ENCODE measurements at places on chromosomes 1 and 21.
A peak's percentile ranks its signal among the peaks of the same experiment; 100 is the strongest.

- DNase-seq: peak; percentile 60
Measured at GRCh38 chr1:54575161-54575560, 27.1 kb downstream of the ACOT11 start.

- DNase-seq: peak; percentile 27
Measured at GRCh38 chr1:176494436-176494835, 31.5 kb downstream of the PAPPA2 start.

- no peak for DNase-seq
Measured at GRCh38 chr1:94807742-94808491, 12.2 kb upstream of the SLC44A3 start.

- no peak for DNase-seq
Measured at GRCh38 chr1:233465745-233466343, 138.3 kb downstream of the MAP3K21 start.

DNA sequence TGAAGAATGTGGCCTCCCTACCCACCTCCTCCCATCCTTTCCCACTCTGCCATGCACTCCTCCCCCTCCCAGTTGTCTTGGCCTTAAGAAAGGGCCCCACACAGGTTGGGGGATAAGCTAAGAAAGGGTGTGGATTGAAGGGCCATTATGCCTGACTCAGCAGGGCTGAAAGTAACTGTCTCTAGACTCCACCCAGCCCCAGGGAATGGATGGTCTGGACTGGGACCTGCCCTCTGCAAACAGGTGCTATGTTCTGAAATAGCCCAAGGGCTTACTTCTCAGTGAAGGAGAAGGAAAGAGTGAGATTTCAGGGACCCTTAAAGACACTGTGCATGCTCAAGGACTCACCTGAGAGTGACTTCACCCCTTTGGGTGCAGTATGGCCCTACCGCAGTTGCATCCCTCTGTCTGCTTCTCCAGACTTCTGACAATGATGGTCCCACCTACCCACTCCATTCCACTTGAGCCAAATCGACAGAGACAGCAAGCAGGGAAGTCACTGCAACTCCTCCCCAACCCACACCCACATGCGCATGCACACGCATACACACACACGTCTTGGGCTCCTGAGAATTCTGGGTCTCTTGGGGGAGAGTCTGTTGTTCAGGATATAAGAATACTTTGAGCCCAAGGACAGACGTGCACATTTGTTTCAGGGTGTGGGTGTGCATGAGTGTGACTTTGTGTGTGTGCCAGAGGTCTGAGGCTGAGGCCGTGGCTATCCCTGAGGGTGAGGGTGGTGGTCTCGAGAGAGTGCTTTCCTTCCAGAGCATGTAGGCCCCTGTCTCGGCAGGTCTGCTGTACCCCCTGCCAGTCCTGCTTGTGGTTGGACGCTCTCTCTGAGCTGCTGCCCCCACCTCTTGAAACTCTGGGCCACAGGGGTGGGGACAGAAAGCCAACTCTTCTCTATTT is 231.9 kb downstream of the PTPRU start:
- DNase-seq: no peak

DNA sequence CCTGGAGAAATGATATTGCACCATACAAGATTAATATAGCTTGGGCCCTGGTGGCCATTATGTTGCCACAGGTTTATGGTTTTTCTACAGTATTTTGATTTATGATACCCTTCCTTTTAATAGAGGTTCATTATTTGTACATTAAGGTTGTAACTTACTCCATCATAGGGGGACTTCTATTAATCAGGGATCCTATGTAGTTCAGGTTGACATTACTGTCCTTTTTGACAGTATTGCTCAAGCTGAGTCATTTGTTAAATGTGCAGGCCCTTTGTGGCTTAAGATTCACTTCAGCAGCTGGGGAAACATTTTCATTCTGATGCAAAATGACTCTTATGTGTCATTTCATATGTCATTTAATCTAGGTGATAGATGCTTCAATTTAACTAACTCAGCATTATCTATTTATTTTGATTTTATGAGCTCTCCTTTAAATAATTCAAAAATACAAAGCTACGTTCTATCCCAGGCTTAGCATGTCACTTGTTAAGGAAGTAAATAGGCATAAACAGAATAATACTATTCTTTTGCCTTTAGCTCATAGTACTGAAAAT is 686.9 kb upstream of the NCAM2 start:
- no peak for DNase-seq

GRCh38 chr1:37493336-37494098 is 19.1 kb downstream of the ZC3H12A start:
- DNase-seq: no peak

GRCh38 chr1:238832106-238832505 is 554.3 kb upstream of the CHRM3 start:
- no peak for DNase-seq

DNA sequence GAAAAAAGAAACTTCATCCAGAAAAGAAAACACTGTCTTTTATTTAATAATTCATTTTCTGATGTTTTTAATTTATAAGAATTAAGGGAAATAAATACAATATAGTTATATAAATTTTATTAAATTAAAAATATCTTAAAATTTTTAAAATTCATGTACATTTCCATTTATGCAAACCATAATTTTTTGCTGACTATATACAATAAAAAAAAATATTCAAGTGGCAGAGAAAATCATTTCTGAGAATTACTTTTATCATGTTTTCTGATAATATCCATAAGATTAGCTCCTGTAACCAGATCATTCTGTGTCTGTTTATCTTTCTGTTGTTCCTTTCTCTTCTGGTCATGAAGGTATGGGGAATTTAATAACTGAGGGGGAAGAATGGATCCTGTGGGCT is 23.5 kb upstream of the KIF14 start:
- DNase-seq: no peak

DNA sequence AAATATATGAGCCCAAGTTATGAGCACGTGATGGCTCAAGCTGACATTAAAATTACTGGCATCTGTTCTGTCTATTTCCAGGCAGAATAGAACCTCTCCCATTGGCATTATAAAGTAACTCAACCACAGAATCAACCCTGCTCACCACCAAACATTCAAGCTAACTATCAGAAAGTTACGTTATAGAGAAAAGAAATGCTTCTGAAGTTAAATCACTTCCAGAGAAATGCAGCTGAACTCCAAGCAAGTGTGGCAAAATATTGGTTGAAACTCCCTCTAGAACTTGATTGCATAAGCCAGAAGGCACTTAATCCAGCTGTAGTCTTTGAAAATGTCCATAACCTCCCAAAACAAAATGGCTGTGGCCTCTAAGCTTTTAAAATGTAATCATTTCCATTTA is 36.2 kb upstream of the UBE2U start:
- no peak for DNase-seq

DNA sequence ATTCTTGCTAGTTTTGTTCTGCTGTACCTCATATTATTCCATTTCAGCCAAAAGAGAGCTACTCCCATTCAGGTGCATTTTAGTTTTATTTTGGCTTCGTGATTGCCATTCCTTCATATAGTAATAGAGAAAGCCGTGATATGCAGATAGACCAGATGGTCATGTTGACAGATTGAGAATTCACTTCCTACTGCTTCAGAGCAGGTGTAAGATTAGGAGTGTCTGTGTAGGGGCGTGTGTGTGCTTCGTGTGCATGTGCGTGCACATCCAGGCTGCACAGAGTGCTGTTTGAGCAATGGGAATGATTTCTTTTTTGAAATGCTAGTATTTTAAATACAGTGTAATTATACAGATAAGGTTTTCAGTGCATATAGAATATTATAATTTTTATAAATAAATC is 10.3 kb downstream of the NFIA start:
- no peak for DNase-seq

GRCh38 chr1:160293020-160293968 is 8.4 kb upstream of the PEX19 start:
- no peak for DNase-seq

GRCh38 chr1:55015123-55015522 is 16.4 kb downstream of the BSND start:
- no peak for DNase-seq

- no peak for DNase-seq
Measured at GRCh38 chr1:239387304-239388158, 1.2 kb downstream of the CHRM3 start.

DNA sequence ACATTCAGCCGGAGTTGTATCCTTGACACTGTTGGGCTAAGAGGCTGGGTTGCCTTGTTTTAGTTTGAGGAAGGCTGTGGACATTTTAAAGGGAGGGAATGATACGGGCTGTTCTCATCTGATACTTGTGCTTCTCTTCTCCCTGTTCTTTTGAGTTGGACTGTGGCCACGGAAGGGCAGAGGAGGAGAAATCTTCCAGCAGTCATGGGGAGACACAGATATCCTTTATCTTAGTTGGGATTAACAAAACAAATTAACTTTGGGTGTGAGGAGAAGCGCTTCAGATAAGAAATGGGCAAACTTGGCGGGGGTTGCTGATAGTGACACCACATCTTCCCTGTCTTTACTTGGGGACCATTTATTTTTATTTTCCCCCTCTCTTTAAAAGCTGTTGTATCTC is 138.8 kb downstream of the ROR1 start:
- no peak for DNase-seq

- DNase-seq: no peak
Measured at GRCh38 chr1:15720861-15721260, 15.2 kb upstream of the SLC25A34 start.

- no peak for DNase-seq
Measured at GRCh38 chr21:40466893-40467483, 380.0 kb downstream of the DSCAM start.

GRCh38 chr1:168751195-168751650 is 22.2 kb upstream of the DPT start:
- DNase-seq: no peak

DNA sequence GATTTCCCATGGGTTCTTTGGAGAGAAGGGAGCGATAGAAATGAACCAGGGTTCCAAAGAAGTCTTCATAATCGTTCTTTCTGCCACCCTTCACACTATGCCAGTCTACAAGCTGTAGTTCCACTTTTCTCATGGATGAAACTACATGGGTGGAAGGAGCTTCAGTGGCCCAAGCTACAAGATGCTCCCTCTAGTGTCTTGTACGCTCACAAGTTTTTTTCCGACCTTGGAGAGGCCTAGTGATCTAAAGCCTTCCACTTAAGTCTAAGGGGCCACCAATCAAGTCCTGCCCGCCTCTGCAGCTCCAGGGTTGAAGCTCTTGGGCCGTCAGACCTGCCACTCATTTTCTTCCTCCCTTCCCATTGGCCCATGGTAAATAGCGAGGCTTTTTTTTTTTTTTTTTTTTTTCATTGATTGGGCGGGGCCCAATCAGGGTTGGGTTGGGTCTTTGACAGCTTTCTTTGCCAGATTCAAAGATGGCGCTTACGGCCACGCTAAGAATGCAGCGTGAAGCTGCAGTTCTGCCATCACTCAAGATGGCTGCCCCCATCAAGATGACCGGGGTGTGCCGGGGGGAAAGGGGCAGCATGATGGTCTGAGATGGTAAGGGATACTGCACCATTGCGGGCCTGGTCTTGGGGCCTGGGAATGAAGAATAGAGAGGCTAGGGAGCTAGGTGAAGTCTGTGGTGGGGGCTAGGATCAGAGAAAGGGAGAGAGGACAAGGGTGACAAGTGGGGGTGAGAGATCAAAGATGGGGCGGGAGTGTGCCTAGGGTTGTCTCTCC is at the start of gene TOMM40L:
Gene TOMM40L, plus strand, starts transcription at position 527 of the 786 bp plus-strand sequence. CDS start 430 bp downstream, outside the sequence.
- peak; percentile 85 for DNase-seq

DNA sequence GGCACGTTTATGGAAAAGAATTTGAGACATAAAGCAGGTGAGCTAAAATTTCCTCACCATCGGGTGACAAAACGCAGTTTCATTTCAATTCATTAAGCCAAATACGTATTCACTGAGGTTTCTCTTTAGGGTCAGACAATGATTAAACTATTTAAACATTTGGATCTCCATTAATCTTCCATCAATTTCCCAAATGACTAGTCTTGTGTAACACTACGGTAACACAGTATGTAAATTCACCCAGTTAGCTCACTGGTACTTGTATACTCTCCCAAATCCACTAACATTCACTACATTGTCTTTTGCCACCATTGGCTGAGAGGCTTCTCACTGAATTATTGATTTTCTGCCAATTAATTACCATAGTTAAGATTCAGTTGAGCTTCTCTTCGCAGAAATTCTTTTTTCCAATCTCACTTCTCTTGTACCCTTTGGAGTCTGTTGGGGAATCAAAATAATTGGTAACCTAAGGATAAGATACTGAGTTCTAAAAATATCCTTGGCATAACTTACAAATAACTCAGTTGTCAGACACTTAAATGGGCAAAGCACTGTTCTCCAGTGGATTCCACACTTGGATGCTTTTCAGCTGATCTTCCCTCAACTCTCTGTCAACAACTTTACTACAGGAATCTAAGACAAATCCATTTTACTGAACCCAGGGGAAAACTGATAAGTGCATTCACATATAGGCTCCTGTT is 40.7 kb downstream of the SIPA1L2 start:
- DNase-seq: no peak

DNA sequence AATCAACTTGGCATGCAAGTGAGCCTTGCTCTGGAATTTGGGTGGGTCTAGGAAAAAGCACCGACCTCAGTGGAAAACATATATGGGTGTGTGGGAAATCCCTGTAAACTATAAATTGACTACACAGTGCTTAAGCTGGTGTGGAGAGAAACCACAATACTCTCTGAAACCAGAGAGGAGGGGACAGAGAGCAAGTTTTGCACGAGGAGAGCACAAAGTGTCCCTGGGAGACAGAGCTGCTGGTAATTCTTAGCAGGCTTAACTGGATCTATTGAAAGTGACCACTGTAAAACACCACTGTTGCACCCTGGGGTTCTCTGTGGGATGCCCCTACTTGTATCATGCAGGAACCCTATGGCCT is 12.8 kb downstream of the KCNJ15 start:
- no peak for DNase-seq

DNA sequence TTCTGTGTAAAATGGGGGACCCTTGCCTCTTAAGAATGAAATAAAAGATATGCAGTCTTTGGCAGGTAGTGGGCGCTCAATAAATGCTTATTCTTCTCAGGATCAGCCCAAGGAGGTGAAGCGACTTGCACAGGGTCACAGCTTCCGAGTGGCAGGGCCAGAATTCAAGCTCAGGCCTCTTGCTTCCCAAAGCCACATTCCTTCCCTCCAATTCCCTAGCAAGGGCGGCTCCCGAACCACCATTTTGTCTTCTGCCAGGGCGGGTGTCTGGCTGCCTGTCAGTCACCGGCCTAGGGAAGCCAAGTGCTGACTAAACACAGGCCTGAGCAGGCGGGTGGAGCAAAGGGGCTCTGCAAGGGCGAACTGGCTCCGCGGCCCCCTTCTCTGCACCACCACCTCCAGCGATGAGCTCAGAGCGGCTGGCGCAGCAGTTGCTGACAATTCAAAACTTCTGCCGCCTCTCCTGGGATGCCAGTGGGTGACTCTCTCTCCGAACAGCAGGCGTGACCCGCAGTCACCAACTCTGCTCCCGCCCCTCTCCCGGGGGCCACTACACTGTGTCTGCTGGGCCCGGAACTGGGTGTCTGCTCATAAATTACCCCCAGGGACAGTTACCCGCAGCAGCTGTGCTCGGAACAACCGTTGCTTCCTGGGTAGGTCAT is 10.8 kb downstream of the GPR3 start:
- peak; percentile 54 for DNase-seq
